ENCODE measurements at places on chromosomes 2 and 18.

DNA sequence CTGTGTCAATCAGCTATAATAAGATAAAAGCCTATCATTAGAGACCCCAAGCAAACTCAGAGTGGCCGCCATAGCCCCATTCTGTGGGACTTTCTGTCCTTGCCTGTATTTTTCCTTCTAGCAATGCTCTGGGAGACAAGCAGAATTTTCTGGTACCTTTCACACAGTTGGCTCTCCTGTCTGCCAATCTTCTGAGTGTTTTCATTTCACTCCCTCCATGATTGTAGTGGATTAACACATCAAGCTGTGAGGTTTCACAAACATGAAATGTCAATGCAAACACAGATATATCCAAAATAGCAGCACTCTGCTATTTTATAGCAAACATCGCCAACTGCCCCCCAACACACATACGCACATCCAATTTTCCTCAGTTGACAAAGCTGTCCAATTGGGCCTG lies 64.9 kb downstream of the C1D start:
- DNase-seq: no peak

- DNase-seq: no peak
These were observed 86.4 kb downstream of the TGFA start for GRCh38 chr2:70467237-70467636.

GRCh38 chr2:119108186-119108585 lies 50.4 kb downstream of the C1QL2 start:
- no peak for DNase-seq

- no peak for DNase-seq
These were observed 261.7 kb upstream of the MAP2 start for GRCh38 chr2:209162129-209162528.
